ENCODE measurements at places on chromosomes 5 and 9. TPM values are rescaled to one million over a fixed set of nuclear protein-coding genes. Genes with fewer than 3 reads are reported as not detected.

- DNase-seq, result no peak
These were observed 47.9 kb downstream of the RNF180 start for GRCh38 chr5:64213531-64213930.

C9orf50 gene
- 0.56 TPM for total RNA-seq

GRCh38 chr5:56717253-56717987, 97.9 kb upstream of the MAP3K1 start:
- no peak for DNase-seq

DNA sequence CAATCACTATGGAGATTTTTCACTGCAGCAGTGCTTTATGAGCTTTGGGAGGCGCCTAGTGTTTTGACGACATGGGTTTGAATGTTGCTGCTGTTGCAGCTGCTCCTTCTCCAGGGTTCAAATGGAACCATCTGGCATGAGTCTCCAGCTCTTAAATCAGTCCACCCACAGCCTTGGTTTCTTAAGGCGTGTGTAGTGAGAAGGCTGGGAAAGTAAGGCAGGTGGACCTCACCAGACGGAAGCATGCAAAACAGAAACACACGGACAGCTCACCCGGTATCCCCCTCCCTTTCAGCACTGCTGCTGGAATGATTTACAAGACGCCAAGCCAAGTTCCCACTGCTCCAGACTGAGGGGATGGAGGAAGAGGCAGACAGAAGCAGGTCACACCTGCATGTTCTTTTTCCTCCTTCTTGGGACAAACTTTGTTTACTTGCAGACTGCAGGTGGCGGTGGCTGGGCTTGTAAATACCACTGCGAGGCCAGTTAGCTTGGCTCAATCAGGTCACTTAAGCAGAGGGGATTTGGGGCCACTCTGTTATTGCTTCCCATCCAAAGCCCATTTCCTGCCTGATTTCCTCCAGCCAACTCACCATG, 47.4 kb downstream of the ADAM19 start:
- no peak for DNase-seq

DNA sequence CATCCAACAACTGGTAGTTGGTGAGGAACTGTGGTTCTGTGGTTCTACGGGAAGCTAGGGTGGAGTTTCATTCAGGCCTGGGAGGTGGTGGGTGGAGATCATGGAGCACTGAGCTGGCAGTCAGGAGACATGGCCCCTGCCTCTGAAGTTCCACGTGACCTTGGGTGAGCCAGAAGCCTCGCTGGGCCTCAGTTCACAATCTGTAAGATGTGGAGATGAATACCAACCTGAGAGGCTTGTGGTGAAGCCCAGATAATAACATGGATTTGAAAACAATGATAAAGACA, 177.9 kb downstream of the MACROH2A1 start:
- DNase-seq, result no peak

AQP7 gene
- total RNA-seq, result not detected

DNA sequence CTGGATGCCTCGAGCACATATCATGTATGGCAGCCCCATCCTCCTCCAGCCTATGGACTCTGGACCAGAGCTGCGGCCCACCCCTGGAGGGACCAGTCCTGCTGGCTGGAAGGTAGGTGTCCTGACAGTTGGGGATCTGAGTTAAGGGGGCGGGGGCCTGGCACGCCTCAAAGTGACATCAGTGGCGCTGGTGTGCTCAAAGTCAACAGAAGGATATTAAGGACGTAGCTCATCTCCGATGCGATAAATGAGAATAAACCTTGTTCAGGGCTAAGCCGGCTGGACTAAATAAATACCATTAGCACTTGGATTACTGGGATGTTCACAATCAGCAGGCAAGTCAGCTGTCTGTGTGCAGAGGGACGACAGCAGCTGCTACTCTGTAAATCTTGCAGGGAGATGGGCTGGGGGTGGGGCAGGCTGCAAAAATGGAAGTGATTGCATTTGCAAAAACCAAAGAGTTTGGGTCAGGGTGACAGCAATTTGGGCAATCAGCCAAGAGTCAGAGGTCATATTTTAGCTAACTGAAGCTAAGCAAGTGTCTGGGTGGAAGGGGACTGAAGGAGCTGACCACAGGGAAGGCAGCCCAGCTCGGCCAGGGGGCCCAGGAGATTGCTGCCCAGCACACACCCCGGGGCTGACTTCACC, 80.0 kb upstream of the LRRTM2 start:
- DNase-seq, result peak; percentile 63

- DNase-seq, result no peak
These were observed 81.2 kb downstream of the ADAMTS12 start for GRCh38 chr5:33810491-33811120.

GRCh38 chr9:20294046-20294750, 328.1 kb downstream of the MLLT3 start:
- no peak for DNase-seq
